ENCODE measurements at places on chromosomes 7 and 10.

- no peak for DNase-seq
Measured at GRCh38 chr7:36272567-36273269, 116.9 kb upstream of the ANLN start.

DNA sequence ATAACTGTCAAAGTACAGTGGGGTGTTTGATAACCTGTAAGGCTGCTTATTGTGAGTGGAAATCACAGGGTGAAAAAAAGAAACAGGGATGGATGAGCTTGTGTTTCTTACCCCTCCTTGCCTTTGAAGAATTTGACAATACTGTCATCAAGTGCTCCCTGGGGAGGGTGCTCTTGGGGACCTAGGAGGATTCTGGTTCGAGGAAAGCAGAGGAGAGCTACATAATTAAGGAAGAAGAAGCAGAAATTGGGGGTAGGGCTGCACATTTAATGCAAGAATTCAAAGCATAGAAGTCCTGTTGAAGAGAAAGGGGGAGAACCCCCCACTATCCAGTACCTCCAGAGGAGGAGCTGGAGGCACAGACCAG is 208.1 kb upstream of the PHYHIPL start:
- DNase-seq = no peak

GRCh38 chr7:33156441-33156840 is 27.1 kb downstream of the BBS9 start:
- DNase-seq = no peak

GRCh38 chr7:3518546-3518945 is 217.5 kb downstream of the SDK1 start:
- no peak for DNase-seq

DNA sequence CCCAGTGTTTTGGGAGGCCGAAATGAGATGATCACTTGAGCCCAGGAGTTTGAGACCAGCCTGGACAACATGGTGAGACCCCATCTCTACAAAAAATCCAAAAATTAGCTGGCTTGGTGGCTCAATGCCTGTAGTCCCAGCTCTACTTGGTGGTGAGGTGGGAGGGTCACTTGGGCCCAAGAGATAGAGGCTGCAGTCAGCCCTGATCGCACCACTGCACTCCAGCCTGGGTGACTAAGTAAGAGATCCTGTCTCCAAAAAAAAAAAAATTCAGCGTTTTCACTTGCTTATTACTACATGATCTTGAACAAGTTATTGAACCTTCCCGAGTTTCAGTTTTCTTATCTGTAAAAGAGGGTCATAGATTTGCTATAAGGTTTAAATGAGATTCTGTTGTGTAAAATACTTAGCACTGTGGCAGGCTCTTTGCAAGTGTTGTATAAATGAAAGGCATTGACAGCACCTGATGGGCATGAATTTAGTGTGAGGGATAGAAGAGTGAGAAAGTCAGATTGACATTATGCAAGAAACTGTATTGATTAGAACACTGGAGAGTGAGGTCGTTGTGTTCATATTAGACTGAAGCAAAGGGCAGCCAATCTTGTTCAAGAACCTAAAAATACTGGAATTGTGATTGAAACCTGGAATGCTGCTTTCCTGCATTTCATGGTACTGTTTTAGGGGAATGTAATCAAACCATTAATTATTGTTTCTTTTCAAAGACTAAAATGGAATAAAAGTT is 136.8 kb downstream of the LCOR start:
- no peak for DNase-seq

GRCh38 chr10:33032654-33033151 is 74.7 kb upstream of the ITGB1 start:
- DNase-seq = no peak

DNA sequence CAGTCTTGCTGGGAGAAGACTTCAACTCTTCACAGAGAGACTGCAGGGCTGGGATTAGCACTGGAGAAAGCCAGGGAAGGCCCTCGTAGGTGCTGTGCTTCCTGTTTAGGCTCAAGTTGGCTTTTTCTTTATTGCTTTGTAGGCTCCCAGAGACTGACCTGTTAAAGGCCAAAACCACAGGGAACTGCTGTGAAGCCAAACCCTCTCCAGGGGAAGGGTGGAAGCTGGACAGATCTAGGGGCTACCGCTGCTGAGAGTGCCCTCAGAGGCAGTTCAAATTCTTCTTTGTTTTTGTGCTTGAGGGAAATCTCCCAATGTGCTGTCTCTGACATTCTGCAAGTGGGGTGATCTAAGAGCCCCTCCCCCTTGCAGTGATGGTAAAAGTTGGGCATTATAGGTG is 198.4 kb downstream of the CNTNAP2 start:
- no peak for DNase-seq

- peak; percentile 6 for DNase-seq
Measured at GRCh38 chr10:31318382-31318853, 598 bp upstream of the ZEB1 start.

DNA sequence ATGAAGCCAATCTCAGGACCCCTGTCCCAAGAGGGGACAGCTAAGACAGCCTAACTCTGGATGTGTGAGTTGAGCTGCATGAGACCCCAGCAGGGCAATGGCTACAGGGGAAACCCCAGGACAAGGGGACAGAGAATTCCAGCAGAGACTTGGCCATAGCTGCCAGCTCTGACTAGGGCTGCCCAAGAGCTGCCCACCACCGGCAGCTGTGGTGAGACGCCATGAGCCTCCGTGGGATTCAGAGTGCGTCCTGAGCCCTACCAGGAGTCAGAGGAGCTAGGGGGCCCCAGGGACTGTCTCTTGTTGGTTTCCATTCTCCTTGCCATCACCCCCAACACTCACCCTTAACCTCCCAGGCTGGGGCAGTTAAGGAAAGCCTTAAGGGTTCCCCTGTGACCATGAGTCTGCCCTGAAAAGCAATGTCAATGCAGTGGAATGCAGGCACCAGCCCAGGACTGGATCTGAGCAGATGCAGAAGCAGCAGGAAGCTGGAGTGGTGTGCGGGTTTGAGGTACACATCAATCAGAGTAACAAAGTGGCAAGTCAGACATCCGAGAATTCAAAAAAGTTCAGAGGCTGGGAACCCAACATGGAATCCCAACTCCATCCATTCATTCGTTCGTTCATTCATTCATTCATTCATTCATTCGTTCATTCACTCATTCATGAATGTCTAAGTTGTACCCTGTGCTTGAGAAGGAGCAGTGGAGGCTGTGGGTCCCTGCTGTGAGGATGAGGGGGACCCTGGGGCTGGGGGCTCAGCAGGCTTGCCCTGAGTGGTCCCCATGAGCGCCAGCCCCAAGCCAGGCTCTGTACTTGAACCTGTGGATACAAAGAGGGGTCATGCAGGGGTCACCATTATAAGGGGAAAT is 52.9 kb downstream of the C10orf120 start:
- DNase-seq = no peak

DNA sequence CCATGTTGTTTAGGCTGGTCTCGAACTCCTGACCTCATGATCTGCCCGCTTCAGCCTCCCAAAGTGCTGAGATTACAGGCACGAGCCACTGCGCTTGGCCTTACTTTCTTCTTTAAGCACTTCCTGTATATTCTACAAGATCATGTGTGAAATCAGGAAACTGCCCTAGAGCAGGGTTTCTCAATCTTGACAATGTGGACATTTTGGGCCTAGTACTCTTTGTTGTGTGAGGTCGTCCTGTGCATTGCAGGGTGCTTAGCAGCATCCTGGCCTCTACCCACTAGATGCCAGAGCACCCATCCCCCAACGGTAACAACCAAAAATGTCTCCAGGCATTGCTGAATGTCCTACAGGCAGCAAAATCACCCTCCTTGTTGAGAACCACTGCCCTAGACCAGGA is 24.7 kb downstream of the RRP12 start:
- DNase-seq = no peak

- DNase-seq = no peak
Measured at GRCh38 chr7:137017221-137017620, 148.8 kb downstream of the CHRM2 start.

DNA sequence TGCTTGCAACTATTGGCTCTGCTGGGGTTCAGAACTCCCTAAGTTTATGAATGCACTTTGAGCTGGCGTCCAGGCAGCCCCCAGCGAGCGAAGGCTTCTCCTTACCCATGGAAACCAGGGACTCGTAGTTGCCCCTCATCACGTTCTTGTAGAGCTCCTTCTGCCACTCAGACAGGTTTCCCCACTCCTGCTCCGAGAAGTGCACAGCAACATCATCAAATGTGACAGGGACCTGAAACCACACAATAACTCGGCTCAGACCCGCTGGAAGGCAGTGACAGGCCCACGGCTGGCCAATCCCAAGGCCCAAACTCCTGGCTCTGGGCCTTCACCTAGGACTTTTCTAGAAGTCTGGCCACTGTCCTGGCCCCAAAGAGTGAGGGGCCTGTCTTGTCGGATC is 6.9 kb downstream of the ZNF777 start:
- DNase-seq = no peak

GRCh38 chr10:122568551-122568950 is 8.0 kb downstream of the DMBT1 start:
- DNase-seq = no peak

GRCh38 chr7:154652564-154652963 is 350.4 kb downstream of the PAXIP1 start:
- DNase-seq = no peak

GRCh38 chr10:77274046-77274795 is 363.4 kb downstream of the KCNMA1 start:
- no peak for DNase-seq

GRCh38 chr10:72466018-72466417 is 111.3 kb upstream of the DNAJB12 start:
- no peak for DNase-seq

DNA sequence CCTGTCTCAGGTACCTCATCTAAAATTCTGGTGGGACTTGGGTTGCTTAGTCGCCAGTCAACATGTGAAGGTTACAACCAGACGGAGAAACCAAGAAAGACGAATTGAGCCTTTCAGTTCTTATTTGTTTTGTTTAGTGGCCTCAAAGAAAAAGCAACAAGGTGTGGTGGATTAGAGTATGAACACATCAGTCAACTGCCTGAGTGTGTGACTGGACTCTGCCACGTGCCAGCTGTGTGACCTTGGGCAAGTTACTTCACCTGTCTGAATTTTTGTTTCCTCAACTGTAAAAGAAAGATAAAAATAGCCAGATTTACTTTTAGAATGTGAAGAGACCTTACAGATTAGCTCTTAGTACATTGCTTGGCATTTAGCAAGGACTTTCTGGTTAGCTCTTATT is 259.2 kb downstream of the CREB5 start:
- no peak for DNase-seq

GRCh38 chr7:149638566-149639320 is 134.6 kb downstream of the ZNF467 start:
- DNase-seq = no peak

DNA sequence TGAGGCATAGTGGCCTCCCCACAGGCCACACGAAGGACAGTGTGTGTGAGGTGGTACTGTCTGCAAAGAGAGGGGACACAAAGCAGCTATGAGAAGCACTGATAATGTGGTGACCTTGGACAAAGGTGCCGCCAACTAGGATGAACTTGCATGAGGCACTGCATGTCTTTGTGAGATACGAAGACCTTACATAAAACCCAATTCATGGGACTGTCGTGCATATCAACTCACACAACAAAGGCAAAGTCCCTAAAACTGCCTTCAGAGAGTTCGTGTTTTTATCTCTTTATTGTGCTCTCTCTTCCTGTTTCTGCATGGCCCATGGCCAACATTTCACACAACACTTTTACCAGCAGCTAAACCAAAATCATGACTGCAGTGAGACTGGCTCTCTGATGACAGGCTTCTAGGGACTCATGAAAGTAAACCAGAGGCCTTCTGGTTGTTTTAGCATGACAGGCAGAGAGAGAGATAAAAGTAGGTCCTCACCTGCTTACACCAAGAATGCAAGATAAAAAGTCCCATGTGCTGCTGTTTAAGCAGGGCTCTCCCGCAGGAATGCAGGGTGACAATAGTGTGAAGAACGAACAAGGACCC is 347.8 kb downstream of the ELMO1 start:
- no peak for DNase-seq

DNA sequence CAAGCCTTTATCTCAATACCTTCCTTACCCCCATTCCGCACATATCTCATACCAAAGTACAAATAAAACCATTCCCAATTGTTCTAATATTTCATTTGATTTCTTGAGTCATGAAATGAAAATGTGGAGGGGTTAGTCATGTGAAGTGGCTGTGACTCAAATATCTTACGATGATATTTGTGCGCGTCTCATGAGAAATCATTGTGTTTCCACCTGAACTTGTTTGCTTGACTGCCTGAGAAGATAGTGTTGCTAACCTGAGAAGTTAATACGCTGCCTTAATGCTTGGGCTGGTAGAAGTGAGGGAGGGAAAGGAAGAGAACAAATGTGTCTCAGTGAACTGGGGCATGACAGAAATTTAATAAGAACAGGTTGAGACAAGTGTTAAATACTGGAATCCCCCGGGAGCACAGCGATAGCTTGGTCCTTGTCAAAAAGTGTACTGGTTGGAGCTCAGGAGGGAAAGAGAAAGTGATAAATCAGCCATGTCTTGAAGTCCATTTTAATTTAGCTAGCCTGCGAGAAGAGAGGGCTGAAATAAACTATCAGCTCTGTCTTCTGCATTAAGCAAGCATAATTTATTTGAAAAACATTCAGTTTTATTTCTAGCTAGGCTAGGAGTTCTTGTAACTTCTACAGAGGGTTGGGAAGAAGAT is 7.2 kb upstream of the EPHA1 start:
- DNase-seq = no peak

DNA sequence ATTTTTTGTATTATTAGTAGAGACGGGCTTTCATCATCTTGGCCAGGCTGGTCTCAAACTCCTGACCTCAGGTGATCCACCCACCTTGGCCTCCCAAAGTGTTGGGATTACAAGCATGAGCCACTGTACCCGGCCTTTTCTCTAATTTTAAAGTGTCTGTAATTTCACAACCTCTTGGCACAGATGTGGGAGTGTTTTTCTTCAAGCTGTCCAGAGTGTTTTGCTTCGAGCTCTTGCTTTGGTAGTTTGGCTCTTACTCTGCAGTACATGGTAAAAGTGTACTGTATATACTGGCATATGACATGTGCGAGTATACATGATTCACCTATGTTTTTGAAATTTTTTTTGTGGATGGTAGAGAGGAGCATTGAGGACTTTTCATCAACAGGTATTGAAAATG is 9.8 kb downstream of the SRGN start:
- DNase-seq = no peak

DNA sequence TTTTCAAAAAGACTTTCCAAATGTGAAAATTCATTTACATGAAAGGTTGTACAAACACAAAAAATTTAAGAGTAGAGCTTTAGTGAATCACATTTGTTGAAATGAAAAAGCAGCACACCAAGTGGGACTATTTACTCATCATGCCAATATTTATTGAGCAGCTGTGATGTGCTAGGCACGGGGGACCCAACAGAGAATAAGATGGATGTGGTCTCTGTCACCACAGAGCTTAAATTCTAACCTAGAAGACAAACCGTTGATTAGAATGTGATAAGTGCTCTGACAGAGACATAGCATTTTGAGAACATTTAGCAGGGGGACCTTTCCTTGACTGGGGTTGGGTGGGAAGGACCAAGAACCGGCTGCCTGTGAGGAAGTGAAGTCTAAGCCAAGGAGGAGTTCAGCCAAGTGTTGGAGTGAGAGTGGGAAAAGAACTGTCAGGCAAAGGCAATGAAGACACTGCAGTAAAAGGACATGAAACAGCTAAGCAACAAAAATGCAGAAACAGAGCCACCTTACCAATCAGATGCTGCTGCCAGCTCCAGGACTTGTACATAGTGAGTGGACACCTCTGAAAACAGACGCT is 19.1 kb downstream of the ADAM12 start:
- no peak for DNase-seq
